ENCODE measurements at places on chromosomes 7 and 10.

GRCh38 chr7:39727231-39728012 is 104.0 kb downstream of the RALA start:
- no peak for DNase-seq

- DNase-seq: no peak
These were observed 116.8 kb downstream of the MAD1L1 start for GRCh38 chr7:2115760-2116447.

DNA sequence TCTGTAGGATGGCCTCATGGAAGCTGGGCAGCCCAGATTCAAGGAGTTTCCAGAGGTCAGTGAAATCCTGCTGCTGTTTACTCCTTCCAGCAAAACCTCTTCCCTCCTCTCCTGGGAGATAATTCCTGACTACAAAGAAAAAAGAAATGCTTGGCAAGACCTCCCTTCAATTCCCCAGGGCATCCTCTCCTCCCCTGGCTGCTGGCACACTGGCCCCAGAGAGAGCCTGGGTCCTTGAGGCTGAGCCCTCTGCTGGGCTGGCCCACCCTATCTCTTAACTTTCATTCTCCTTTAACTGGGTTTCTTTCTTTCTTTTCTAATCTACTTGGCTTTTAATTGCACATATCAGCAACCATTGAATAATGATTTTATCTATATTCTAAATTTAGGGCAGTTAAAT is 7.7 kb downstream of the DRGX start:
- no peak for DNase-seq

DNA sequence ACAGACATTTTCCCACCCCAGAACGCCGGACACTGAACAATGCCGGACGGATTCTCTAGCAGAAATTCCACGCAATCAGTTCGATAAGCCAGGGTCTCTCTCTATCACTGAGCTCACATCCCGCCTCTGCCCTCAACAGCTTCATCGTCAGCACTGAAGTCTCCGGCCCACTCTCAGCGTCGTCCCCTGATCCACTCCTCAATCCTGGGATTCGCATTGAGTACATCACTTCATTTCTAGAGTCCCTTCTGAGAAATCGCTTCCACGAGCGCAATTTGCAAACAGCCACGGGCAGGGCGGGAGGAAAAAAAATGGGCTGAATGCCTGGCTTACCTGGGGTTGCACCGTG is 365 bp downstream of the YME1L1 start:
- DNase-seq: no peak

GRCh38 chr7:94396037-94396431 is 1.3 kb downstream of the COL1A2 start:
- no peak for DNase-seq

GRCh38 chr10:30742471-30742870 is 112.9 kb upstream of the LYZL2 start:
- DNase-seq: no peak

DNA sequence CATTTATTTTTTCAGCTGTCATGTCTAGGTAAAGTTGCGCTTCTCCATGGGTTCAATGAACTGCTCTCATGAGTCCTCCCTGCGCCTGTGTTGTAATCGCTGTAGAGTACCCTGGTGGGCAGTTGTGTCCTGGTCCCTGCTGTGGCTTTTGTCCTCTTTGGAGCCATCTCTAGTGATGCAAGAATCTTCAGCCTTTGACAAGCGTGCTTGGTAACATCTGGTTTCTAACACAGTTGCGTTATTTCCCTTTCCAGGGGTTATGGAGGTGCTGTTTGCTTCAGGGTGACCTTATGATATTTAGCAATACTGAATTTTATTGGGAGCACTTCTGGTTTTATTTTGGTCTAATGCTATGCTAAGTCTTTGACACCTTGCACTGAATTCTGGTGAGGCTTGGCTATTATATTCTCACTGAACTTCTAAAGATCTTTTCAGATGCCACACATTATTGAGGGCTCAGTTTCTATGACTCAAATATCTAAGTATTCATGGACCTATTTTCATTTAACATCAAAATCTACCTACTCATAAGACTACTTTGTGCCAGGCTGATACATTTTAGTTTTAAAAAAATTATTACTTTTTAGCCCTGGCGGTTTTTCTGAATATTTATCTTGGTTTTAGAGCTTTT is 88.6 kb downstream of the FANK1 start:
- no peak for DNase-seq

- DNase-seq: no peak
These were observed 22.0 kb downstream of the SORCS3 start for GRCh38 chr10:104663076-104663475.

DNA sequence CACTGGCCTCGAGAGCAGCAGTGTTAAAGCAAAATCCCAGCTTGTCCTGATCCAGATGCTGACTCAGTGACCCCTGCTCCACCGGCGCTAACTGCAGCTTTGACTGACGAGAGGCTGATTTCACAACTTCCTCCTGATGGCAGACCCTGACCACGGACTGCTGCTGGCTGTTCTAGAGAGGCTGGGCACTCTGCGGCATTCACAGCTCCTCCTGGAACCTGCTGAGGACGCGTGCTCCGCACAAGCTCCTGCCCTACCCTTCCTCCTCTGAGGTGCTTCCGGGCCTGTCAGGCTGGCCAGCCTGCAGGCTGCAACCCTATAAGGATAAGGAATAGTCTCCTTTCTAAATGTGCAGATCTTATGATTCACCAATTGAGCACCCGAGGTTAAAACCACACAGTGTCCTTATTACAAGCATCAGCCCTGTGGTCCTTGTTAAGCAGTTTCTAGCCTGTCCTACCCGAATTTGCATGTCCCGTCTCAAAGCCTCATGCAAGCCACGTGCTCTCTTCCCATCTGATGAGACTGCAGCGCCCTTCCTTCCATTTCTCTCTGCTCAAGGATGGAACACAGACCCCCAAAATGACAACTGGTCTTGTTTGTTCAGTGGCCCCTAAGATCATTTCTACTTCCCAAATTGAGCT is 35.5 kb upstream of the NCAPG2 start:
- DNase-seq: no peak

GRCh38 chr7:32273297-32273696 is 203.1 kb upstream of the PDE1C start:
- no peak for DNase-seq

GRCh38 chr10:43939939-43940820 is 291.5 kb upstream of the ZNF32 start:
- no peak for DNase-seq

DNA sequence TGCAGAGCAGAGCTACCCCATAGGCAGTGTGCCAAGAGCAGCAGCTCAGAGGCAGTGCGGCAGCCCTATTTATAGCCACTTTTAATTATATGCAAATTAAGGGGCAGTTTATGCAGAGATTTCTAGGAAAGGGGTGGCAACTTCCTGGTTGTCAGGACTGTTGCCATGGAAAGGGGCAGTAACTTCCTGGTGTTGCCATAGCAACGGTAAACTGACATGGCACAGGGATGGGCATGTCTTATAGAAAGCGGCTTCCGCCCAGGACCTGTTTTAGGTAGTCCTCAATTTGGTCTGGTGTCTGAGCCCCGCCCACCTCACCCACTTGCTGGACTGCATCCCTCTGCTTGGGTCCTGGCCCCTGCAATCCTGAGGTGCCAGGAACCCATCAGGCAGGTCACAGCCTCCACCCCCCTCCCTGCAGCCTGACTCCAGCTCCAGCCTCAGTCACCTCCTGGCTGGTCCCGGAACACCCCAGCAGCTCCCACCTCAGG is 115.8 kb downstream of the TMEM130 start:
- no peak for DNase-seq

- no peak for DNase-seq
These were observed 321.8 kb upstream of the NFE2L3 start for GRCh38 chr7:25830215-25830614.

DNA sequence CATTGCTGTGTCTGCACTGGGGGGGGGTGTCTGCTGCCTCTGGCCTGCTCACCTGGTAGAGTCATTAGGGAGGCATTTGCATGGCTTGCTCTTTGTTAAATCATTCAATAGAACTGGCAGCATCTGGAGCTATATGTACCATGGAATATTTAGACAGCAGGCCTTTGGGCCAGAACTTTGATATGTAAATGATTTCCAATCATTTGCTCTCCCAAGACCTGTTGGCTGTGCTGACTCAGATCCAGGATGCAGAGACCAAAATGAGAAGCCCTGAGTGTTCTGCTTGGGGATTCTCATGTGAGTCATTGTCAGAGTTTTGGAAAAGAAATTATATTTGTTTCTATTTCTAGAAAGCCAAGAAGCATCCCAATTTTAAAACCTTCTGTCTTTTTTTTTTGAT is 257.6 kb upstream of the IGFBP3 start:
- no peak for DNase-seq

- DNase-seq: no peak
These were observed 6.3 kb downstream of the COL28A1 start for GRCh38 chr7:7529328-7529727.

GRCh38 chr7:92460510-92460909 is 13.2 kb downstream of the GATAD1 start:
- no peak for DNase-seq

GRCh38 chr7:155455776-155456737 is 1.9 kb upstream of the EN2 start:
- DNase-seq: no peak

DNA sequence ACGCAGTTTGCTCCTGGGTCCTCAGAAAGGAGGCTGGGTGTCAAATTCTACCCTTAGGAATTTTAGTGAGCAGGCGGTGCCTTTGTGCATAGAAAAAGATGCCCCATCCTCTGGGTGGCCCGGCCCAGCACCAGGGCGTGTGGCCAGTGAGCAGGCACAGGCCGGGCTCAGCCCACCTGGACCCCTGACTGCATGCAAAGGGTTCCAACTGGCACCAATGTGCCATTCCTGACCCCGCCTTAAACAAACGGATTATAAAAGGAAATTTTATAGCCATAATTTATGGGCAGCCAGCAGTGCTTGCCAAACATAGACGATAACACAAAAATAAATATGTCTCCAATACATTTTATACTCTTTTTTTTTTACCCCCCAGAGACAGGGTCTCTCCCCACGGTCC is 40.1 kb upstream of the GNA12 start:
- no peak for DNase-seq

DNA sequence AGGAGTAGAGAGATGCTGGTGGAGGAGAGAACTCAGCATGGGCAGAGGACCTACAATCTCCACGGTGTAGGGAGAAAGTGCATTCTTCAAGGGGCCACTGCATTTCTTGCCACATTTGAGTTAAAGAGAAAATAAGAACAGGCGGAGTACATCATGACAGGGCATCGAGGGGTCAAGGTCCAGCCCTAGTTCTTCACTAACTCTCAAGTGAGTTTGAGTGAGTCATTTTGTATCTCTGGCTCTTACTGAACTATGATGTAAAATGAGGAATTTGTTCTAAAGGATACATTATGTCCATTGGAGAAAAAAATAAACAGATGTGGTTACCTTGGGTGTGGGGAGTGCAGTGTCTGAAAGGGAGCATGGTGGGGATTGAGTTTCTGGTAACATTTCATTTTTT is 182.9 kb downstream of the XPNPEP1 start:
- no peak for DNase-seq

DNA sequence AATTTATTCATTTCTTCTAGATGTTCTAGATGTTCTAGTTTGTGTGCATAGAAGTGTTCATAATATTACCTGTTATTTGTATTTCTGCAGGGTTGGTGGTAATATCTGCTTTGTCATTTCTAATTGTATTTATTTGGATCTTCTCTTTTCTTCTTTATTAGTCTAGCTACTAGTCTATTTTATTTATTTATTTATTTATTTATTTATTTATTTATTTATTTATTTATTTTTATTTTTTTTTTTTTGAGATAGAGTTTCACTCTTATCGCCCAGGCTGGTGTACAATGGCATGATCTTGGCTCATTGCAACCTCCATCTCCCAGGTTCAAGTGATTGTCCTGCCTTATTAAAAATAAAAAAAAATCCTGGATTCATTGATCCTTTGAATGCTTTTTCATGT is 114.8 kb upstream of the THSD7A start:
- no peak for DNase-seq

- no peak for DNase-seq
These were observed 2.2 kb downstream of the STOX1 start for GRCh38 chr10:68829521-68829920.

GRCh38 chr7:151213826-151214225 is 3.5 kb upstream of the H2BK1 start:
- DNase-seq: no peak

- DNase-seq: no peak
These were observed 44.2 kb upstream of the TES start for GRCh38 chr7:116166156-116166555.

GRCh38 chr10:93875032-93875358 is 18.8 kb upstream of the SLC35G1 start:
- no peak for DNase-seq

GRCh38 chr10:62620491-62620890 is 184.0 kb upstream of the ADO start:
- DNase-seq: no peak

- no peak for DNase-seq
These were observed 46.2 kb upstream of the DLX6 start for GRCh38 chr7:96959135-96959534.

DNA sequence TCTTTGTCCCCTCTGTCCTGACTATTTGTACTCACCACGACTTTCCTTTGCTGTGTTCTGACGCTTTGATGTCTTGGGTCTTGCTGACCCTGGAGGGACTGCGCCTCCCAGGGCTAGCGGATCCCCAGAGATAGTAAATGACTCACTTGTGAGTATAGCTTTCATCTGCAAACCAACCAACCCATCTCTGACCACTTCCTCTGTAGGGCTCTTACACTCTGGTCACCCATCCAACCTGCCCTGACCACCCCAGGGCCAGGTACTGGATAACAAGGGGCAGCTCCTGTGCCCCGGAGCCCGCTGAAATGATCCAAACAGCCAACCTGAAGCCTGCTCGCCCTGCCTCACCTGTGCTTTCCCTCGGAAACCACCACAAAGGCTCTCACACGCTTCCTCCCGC is 125.2 kb upstream of the CARD11 start:
- no peak for DNase-seq

GRCh38 chr10:52221923-52222322 is 92.2 kb upstream of the DKK1 start:
- DNase-seq: no peak

- no peak for DNase-seq
These were observed 239.0 kb downstream of the BUB3 start for GRCh38 chr10:123393170-123393569.

DNA sequence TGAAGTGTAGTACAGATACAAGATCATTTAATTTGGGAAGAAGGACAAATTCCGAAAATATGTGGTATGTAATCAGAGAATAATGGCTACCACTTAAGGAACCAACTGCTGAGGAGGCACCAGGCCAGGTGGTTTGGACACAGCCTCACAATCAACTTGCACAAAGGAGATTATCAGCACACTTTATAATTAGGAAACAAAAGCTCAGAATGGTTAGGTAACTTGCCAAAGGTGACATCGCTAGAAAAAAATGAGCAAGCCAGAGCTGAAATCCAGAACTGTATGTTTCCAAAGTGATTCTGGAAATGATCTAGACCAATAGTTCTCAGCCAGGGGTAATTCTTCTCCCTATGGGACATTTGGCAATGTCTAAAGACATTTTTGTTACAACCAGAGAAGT is 36.6 kb downstream of the ERCC6 start:
- DNase-seq: no peak

DNA sequence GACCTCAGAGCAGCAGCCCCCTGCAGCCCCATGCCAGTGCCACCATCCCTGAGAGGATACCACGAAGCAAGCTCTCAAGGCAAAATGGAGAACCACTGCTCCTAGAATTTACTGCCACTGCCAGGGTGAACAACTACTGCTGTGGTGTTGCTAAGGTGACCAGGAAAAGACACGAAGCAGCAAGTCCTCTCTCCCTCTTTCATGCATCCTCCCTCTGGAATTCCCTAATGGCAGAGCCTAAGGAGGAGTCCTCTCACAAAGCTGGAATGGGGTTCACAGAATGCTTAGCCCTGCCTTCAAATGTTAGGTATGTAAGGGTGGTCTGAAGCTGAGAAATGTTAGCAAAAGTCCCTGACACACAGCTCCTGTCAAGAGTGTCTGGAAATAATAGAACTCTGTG is 35.8 kb upstream of the NPSR1 start:
- no peak for DNase-seq

Measured in activated naive CD4-positive, alpha-beta T cell treated with anti-CD3 and anti-CD28 coated beads, Interleukin-2, amount 50 U/mL, for 16 hours (primary cell).